ENCODE measurements at places on chromosomes 7 and 10.

- DNase-seq: peak; percentile 33
Measured at GRCh38 chr7:44631458-44632115, 25.2 kb downstream of the OGDH start.

DNA sequence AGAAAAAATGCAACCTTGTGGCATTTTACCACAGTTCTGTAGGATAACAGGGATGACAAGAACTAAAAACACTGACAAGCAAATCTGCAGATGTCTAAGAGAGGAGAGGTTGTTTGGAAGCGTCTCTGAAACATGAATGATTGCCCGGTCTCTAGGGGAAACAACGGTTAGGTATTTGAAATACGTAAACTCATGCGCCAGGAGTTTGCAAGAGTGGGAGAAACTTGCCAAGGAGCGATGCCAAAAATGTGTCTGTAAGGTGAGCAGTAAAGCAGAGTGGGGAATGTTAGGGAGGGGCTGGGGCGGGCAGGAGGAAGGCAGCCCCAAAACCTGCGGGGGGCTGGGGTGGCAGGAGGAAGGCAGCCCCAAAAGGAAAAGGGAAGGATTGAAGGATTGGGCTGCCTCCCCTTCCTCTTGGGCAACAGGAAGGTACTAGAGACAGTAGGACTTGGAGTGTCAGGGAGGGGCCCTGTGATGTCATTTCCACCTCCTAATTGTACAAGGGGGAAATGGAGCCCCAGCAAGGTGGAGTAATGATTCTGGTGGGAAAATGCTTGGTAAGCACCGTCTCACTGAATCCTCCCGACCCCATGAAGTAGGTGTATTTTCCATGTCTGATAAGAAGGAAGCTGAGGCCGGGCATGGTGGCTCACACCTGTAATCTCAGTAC, 33.2 kb upstream of the PLEKHA1 start:
- no peak for DNase-seq

GRCh38 chr7:101250324-101250723, 5.4 kb upstream of the FIS1 start:
- no peak for DNase-seq

DNA sequence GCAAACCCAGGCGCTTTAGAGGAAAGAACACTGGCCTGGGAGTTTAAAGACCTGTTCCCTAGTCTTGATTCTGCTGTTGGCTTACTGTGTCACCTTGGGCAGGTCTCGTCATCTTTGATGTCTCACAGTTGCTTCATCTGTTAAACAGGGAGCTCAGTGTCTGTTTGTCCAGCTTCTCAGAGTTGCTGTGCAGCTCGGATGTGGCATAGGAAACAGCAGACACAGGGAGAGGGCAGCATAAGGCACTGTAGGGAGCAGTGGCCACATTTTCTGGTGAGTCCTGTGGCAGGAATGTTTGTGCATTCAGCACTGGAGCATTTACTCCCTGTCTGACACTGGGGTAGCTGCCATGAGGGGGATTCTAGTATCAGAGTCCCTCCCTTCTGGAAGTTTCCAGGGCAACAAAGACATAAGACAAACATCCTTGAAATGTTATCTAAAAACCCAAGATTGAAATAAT, 2.0 kb downstream of the REPIN1 start:
- no peak for DNase-seq

DNA sequence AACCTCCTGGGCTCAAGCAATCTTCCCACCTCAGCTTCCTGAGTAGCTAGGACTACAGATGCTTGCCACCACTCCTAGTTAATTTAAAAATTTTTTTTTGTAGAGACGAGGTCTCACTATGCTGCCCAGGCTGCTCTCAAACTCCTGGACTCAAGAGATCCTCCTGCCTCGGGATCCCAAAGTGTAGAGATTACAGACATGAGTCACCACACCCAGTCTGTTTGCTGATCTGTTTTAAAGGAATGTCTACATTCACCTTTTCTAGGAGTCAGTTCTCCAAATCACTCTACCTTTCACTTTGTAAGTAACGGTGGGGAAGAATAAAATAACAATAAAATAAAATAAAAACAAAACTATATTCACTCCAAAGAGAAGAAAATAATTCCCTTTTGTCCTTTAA, 86.6 kb upstream of the AGBL3 start:
- DNase-seq: no peak

DNA sequence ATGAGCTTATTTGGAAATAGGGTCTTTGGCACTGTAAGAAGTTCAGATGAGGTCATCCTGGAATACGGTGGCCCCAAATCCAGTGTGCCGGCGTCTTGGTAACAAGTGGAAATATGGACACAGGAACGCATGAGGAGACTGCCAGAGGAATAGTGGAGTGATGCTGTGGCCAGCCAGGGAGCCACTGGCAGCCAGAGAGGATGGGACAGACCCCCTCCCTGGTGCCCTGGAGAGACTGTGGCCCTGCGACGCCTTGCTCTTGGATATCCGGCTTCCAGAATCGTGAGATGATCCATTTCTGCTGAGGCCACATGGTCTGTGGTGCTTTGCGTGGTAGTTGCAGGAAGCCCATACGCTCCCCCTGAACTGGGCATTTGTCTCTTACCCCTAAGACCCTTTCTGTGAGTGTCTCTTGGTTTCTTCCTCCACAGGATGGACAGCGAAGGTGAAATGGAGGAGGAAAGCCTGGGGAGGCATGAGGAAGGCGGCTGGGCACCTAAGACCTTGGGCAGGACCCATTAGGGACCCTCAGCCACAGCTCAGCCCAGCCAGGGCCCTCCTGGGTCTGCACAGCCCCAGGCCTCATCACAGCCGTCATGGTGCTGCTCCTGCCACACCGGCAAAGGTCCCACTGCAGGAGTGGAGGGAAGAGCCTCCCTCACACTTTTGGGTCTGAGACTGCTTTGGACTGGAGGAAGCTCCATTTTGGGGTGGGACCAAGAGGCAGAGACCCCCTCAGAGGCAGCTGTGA, 53.6 kb downstream of the INSIG1 start:
- no peak for DNase-seq

GRCh38 chr7:29236071-29236580, 41.6 kb downstream of the CHN2 start:
- DNase-seq: no peak

GRCh38 chr10:96532523-96532922, 18.8 kb upstream of the TLL2 start:
- DNase-seq: no peak

- DNase-seq: no peak
Measured at GRCh38 chr7:105006367-105007136, 7.5 kb upstream of the KMT2E start.

DNA sequence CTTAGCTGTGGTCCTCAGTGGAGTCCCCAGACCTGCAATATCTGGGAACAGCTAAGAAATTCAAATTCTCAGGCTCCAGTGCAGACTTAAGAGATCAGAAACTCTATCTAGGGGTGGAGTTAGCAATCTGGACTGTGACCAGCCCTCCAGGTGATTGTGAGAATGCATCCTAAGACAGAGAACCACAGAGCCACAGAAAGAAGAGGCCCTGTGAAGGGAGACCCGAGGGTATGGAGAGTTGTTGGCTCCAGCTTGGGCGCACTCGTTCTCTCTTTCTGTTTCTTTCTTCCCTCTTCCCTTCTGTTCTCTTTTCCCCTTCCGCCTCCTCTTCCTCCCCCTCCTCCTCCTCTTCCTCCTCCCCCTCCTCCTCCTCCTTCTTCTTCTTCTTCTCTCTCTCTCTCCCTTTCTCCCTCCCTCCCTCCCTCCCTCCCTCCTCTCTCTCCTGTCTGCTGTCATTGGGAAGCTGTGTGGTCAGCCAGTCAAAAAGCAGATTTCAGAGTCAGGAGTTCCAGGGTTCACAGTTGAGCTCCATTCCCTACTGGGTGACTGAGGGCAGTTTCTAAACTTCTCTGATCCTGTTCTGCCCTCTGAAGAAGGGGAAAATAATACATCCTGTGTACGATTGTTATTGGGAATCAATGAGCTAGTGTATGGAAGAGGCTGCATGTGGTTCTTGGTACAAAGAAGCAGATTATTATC, 62.1 kb upstream of the STEAP1B start:
- no peak for DNase-seq

DNA sequence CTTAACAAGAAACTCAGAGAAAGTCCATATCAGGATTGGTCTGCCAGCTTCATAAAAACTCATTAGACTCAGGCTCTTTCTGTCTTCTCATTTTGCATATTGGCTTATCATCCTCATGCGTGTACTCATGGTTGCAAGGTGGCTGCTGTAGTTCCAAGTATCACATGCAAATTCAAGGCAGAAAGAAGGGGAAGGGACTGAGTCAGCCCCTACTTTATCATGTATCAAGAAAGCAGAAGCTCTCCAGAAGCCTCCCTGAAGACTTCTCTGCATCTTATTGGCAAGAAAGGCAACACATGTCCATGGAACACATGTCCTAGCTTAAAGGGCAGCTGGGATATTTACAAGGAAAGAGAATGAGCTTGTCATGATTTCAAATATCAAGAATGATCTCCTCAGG, 19.4 kb upstream of the EZH2 start:
- DNase-seq: no peak

DNA sequence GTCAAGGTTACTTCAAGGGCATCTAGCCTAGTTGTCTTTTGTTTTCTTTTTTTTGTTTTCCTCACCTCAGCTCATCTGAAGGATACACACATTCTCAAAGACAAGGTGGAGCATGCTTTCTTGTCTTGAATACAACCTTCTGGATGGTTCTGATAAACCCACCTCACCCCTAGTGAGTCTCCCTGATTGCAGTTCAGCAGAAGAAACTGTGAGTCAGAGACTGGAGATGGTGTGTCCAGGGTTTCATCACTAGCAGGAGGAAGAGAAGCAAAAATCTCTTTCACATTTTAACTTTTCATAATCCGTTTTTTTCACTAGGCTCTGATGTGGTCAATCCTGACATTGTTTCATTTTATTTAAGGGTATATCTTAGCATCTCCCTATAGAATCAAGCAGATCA, 143.0 kb upstream of the NRBF2 start:
- no peak for DNase-seq

GRCh38 chr10:436911-437665, 252.4 kb downstream of the DIP2C start:
- DNase-seq: no peak

Measured in T-helper 1 cell (primary cell).